ENCODE measurements at places on chromosomes 3 and 15.
A peak's percentile ranks its signal among the peaks of the same experiment; 100 is the strongest.

- peak; percentile 27 for DNase-seq
Observed at GRCh38 chr3:20043396-20043795, 3.1 kb downstream of the KAT2B start.

DNA sequence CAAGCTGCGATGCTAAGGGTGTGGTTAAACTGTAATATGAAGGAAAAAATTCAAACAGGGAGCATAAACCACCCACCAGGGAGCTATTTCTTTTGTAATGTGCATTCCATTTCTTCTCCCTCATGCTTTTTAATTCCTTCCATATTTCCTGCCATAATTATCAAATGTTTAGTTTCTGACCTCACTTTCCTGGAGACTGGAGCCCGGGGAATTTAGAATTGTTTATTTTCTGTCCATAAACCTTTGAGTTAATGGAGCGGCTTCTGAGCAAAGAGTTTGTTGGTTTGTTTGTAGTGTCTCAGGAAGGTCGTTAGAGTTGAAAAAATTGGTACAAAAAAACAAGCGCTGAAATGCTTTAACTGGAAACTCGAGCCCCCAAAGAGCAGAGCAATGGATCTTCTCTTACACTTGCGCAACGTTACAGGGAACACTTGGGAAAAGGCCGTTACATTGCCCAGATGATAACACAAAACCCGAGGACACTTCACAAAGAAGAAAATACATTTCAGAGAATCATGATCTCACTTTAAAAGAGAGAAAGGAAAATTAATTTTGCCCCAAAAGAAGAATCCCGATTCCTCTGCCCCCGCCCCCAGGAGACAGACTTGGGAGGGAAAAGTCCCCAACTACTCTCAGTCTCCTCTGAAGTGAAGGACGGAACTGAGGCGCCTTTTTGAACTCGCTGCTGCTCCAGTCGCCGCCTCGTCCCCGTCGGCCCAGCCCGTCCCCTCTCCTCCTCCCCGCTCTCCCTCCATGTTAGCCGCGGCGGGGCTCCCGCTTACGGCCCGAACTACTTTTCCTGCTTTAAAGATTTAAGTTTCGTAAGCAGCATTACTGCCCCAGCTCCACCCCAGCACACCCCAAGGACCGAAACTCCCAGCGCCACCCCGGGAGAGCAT is 842 bp downstream of the FSTL1 start:
- peak; percentile 15 for DNase-seq

- no peak for DNase-seq
Observed at GRCh38 chr3:19248767-19249166, 100.5 kb downstream of the KCNH8 start.

- no peak for DNase-seq
Observed at GRCh38 chr3:8737823-8738222, 4.2 kb downstream of the CAV3 start.

- no peak for DNase-seq
Observed at GRCh38 chr3:73801444-73801843, 176.7 kb upstream of the PDZRN3 start.

- no peak for DNase-seq
Observed at GRCh38 chr3:150889106-150889505, 16.1 kb downstream of the MINDY4B start.

DNA sequence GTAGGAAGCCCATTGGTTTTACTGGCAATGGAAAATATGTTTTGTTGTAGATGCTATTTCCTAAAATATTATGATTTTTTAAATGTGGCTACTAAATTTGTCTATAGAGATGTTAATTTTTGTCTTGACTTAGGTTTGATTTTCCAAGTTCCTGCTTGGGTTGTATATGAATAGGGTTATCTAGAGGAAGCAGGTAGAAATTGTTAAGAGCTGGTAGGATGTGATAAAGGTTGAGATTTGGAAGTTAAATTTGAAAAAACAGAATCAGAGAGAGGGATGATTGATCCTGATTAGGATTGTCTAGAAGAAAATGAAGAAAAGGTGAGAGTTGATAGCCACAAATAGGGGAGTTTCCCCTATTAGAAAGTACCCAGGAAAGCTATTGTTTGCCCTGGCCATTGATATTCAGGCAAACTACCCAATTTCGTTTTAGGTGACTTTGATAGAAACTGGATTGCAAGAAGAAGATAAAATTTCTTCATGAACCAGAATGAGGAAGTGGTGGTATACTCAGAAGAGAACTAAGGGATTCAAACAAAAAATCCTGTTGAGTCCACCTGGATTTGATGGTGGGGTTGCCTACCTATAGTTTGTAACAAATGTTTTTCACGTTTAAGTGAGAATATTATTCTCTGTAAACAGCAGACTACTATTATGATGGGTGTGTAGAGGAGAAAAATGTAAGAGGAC is 91.2 kb upstream of the PHLDB2 start:
- no peak for DNase-seq

DNA sequence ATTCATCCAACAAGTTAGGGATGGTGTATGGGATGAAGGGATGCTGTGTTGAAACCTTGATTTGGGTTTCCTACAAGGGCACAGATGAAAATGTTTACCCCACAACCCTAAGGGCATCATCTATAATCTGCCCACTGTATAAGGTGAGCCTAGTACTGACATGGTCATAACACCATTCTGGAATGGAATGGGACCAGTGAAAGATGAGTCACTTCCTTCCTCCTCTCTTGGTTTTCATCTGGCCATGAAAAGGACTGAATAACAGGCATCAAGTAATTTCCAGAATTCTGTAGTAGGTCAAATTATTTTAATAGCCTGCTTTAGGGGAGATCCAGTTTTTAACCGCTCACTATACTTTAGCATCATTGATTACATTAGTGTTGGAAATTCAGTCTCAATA is 538.6 kb downstream of the NR2F2 start:
- no peak for DNase-seq

DNA sequence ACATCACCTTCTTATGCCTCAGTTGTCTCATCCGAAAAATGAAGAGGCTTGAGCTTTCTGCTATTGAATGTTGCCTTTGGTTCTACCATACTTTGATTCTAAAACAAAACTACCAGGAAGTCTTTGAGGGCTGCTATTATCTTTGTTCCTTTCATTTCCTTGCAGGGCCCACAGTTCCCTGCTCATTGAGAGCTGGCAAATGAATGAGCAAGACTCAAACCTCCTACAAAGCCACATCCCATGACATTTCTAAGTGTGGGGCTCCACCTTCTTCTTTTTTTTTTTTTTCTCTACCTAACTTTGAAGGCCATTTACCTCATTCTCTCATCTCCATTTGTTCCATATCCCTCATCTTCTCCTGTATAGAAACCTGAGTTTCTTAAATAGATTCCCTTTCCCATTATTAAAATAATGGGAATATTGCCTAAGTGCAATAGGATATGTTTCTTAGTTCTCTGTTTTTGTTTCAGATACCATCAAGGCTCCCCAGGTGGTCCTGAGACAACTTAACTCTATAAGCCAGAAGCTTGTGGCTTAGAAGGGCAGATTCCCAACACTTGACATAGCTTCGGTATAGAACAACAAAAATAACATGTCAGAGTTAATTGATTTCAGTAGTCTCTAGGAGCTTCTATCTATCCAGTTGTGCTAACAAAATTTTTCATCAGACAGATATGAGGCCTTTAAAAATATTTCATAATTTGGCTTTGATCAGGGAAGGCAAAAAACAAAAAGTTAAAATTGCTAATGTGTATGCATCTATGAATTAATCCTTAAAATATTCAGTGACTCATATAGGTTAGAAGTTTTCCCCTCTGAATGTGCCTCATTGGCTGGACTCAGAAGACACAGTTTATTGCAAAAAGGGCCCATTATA is 951.6 kb downstream of the TUSC7 start:
- DNase-seq: no peak

DNA sequence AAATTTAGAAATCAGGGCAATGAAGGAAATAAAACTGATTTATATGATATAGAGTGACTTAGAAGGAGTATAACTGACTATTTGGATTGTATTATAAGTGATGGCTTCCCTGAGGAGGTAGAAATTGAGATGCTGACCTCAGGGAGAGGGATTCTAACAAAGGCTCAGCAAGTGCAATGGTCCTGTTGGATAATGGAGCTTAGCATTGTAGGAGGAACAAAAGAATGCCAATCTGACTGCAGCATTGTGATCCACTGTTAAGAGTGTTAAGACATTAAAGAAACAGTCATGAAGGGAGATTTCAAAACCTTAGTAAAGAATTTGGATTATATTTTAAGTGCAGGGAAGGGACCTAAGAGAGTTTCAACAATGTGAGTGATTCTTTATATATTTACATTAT is 158.4 kb upstream of the NAALADL2 start:
- DNase-seq: no peak

GRCh38 chr3:50230104-50230793 is 5.8 kb upstream of the GNAI2 start:
- DNase-seq: no peak

DNA sequence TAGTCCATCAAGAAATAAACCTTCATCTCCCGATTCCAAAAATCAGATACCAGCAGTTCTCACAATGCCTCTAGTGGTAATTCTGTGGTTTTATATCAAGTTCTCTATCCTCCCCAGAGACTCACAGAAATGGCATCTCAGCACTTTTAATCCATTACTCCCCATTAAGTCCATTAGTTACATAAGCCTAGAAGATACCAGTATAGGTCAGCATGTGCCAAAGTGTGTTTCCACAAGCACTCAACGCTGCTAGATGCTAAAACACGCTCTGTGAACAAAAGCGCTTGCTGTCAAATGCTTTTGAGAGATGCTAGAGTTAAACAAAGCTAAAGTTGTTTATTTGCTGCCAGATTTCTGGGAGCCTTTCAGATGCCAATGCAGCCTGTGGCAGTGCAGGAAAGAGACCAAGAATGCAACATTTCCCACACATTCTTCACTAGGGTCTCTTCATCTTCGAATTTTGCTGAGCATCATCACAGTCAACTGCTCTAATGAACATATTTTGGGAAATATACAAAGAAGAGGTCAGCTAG is 918.8 kb upstream of the CFAP20DC start:
- DNase-seq: no peak

DNA sequence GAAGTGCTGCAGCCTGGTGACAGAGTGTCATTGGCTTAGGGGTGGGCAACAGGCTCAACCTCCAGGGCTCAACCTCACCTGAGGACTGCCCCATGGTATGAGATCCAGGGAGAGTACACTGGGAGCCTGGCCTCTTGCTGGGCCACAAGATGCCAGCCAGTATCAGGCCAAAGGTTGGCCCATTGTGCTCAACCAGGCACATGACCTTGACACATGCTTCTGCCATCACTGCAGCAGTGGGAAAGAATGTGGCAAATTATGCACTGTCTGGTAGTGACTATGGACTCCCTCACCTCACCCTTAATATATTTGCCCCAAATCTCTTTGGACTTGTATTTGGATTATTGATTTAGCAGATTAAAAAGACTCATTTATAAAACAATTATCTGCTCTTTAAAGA is 233.9 kb upstream of the GOLGA6L4 start:
- no peak for DNase-seq
